ENCODE measurements at places on chromosomes 4 and X.

- DNase-seq: no peak
These were observed 17.8 kb upstream of the MCF2 start for GRCh38 chrX:139725720-139726119.

GRCh38 chrX:75638332-75638731 lies 115.5 kb upstream of the ZDHHC15 start:
- no peak for DNase-seq

DNA sequence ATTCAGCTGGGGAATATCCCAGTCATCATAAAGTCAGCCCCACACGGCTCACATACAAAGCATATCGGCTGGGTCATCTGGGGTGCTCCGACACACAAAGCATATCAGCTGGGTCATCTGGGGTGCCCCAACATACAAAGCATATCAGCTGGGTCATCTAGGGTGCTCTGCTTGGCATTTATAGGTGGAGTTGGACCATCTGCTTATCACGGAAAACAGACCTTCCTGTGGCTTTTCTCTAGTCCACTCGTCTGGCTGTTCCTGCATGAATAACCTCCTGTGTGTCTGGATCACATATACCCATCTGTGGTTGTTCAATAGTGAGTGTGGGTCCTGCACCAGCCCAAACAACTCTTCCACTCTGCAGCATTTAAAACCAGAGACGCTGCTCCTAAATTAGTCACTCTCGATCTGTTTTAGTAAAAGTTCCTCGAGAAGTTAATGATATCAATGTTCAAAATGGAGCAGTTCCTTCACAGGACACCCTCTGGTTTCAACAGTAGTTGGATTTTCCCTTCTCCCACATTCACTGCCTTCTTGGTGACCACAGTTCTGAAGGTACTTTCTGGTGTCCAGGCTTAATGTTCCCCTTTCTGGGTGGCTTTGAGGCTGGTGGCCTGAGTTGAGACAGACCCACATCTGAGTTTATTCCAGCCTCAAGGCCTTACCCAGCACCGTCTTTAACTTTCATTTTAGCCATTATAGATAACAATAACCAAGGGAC lies 70.0 kb upstream of the FRG1 start:
- DNase-seq: no peak

GRCh38 chr4:67873116-67873515 lies 10.7 kb downstream of the TMPRSS11D start:
- no peak for DNase-seq

DNA sequence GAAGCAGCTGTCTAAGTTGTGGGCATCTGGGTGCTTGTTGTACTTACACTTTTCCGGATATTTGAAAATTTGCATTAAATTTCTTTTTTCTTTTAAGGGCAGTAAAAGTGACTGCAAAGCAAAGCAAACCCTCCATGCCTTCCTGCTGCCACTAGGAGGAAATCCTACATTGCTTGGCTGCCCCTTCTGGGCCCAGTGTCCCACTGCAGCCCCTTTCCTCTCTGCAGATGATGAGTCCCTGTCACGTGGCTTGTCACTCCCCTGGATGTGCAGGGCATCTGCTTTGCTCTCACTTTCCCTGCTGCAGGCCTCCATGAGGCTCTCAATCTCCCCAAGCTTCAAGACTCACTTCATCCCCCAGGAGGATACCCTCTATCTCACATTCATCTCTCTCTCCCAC lies 12.7 kb downstream of the TSR2 start:
- DNase-seq: no peak

GRCh38 chr4:141826260-141826659 lies 189.9 kb downstream of the IL15 start:
- DNase-seq: no peak

DNA sequence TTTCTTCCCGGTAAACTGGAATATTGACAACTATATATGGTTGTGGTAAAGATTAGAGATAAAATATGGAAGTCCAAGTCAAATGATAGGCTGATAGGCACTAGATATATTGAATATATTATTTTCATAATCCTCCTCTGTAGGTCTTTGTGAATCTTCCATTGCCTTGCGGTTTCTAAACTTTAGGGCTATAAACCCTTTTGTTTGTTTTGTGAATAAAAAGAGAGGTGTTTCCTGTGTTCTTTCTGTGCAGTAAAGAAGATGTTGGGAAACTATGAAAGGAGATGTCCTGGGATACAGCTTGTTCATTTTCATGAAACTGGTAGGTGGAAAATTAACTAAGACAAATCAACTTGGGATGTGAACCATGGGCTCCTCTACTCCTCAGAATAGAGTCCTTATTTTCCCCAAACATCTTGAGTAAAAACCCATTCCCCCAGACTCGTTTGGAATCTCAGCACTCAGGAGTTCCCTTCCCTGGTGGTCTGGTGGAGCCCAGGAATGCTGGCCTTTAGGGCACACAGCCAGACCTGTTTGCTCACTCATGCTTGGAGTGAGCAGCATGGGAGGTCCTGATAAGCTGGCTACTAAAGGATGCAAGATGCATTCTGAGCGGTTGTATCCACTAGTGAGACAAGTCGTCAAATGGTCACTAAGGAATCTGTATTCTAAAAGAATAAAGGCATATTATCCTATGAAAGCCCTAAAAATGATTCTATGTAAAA lies 22.2 kb downstream of the PRDM8 start:
- DNase-seq: no peak

- DNase-seq: no peak
These were observed 80.3 kb upstream of the NEIL3 start for GRCh38 chr4:177229331-177229730.

GRCh38 chr4:74415602-74416300 lies 29.2 kb upstream of the AREG start:
- DNase-seq: no peak

DNA sequence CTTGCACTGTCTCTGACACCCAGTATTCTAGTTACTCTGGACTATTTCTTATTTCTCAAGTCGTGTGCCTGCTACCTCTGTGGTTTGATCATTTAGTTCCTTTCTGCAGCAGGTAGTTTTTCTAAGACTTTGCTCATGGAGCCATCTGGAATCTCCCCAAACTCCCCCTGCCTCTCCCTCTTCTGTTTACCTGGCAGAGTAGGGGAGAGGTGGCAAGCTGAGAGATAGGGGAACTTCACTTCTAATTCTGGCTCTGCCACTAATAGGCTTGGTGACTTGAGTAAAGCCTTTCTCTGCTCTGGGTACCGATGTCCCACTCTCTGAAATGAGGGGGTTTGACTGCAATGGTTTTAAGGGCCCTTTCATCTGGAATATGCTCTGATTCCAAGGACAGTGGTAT lies 141.3 kb downstream of the CPEB2 start:
- no peak for DNase-seq

GRCh38 chrX:103360092-103360491 lies 3.8 kb downstream of the TCEAL9 start:
- DNase-seq: no peak

DNA sequence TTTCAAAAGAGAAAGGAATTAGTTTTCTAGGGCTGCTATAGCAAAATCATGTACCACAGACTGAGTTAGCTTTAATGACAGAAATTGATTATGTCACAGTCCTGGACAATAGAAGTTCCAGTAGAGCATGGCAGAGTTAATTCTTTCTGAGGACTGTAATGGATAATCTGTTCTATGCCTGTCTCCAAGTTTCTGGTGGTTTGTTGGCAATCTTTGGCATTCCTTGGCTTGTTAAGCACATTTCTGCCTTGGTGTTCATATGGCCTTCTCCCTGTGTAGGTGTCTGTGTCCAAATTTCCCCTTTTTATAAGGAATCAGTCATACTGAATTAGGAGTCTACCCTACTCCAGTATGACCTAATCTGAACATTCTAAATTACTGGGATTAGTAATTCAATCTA lies 336.1 kb upstream of the PABPC4L start:
- no peak for DNase-seq

- DNase-seq: no peak
These were observed 235.3 kb downstream of the TENM3 start for GRCh38 chr4:182478475-182478874.

DNA sequence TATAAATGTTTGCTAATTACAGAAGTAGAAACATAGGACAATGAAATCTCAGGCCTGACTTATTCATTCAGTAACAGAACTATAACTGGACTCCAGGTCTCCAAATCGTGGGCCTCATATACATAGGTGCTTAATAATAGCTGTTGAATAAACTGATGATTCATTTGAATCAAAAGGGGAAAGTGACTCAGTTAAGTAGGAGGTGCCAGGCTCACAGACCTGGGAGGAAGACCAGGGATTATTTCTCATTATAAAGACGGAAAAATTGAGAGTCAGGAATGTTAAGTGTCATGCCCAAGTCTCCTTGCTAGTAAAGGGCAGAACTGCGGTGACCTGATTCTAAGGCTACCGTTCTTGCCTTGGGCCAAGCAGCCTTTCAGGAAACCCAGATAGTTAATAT lies 131.5 kb downstream of the HS3ST1 start:
- no peak for DNase-seq

DNA sequence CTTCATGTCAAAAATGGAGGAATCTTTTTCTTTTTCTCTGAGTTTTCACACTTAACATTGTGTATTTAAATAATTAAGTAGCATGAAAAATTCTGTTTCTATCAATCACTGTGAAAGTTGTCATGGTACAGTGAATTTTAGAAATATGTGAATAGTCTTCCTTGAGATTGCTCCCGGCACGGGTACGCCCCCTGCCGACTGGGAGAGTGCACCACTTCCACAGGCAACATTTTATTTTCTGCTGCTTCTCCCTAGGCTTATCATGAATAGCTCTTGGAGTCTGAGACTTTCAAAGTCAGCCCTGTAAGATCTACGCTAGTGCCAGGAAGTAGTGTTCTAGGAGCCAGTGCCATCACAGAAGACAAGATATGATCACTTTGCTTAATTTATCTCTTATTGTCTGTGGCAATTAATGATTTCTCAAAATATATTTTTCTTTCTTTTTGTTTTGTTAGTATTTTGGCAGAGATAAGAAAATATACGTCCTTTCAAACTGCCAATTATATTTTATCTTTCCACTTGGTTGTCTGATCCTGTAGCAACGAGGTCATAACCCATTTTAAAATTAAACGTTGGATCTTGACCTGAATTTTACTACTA lies 763.8 kb upstream of the AADAT start:
- peak; percentile 32 for DNase-seq

- peak; percentile 63 for DNase-seq
These were observed 105.3 kb upstream of the NKX1-1 start for GRCh38 chr4:1511441-1512041.

- DNase-seq: no peak
These were observed 5.8 kb upstream of the SEPTIN11 start for GRCh38 chr4:76943790-76944189.

DNA sequence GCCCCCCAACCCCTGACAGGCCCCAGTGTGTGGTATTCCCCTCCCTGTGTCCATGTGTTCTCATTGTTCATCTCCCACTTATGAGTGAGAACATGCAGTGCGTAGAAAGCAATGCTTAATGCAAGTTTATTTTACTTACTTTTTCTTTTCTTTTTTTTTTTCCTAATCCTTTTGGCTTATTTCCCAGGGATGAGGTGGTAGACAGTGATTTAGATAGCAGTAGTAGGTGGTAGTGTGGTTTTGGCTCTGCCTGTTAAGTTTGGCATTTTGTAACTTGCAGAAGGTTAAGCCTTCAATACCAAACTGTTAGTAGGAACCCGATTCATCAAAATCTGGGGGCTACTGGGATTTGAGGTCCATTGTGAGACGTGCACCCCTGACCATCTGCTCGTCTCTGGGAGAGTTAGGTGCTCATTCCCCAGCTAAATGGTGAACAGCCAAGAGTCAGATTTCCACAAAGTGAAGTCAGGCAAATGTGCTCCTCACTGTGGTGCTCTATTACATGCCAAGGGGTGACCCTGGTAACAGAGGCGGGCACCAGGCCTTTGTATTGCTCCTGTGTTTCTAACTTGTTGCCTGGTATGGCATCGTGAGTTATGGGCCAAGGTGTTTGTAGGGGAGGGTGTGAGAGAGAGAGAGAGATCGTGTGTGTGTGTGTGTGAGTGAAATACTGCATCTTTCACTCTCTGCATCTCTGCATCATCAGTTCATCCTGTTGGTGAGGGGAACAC lies 70.3 kb downstream of the PHOX2B start:
- no peak for DNase-seq

- no peak for DNase-seq
These were observed 245.2 kb upstream of the FSTL5 start for GRCh38 chr4:162409048-162409447.

DNA sequence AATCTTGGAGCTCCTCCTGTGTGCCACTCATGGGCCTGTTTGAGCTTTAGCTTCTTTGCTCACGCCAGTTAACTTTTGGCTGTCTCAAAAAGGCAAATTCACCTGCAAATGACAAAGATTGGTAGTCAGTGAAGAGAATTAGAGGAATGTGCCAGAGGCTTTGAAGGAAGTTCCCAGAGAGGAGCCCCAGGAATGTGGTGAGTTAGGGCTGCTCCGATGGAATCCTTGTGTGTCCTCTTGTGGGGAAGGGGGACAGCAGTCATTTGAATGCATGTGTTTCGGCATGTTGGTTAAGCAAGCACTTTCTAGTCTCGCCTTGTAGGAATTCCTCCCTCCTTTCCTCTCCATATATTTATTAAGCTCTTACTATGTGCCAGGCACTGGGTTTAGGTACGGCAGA lies 62.9 kb downstream of the ELF4 start:
- no peak for DNase-seq

GRCh38 chr4:158016511-158016910 lies 156.3 kb downstream of the GASK1B start:
- DNase-seq: no peak

- no peak for DNase-seq
These were observed 282.2 kb downstream of the GUCY2F start for GRCh38 chrX:109199726-109200125.

GRCh38 chr4:168451744-168452390 lies 28.4 kb downstream of the DDX60L start:
- no peak for DNase-seq

DNA sequence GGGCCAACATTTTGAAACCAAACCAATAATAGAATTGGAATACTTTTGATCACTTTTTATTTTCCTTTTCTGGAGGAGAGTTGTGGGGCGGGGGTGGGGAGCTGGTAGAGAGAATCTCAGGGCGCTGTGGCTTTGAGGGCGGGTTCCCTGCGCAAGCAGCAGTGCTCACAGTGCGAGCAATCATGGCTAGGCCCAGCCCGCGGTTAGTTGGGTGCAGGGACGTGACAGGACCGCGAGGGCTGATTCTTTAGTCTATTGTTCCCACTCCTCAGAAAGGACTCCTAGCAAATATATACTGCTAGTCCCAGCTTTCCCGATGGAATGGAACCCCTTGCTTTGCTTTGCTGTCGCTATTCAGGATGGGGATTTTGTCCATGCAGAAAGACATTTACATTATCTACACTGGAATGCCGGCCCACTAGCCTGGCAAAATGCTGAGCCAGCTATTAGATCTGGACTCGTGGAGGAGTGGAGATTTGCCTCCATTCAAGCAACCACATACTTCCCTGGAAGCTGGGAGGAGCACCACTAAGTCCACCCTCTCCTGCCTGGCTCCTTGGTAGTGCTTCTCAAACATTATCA lies 23.9 kb upstream of the APLN start:
- DNase-seq: peak; percentile 38

All from activated CD8-positive, alpha-beta T cell treated with anti-CD3 and anti-CD28 coated beads, Interleukin-2, amount 10 ng/mL, durations not matched to agents 7 days and 5 days (primary cell).